Pancreas (tissue), 10 donors: ENCODE measurements at places on chromosomes 2 and 18.
A peak's percentile ranks its signal among the peaks of the same experiment; 100 is the strongest.

GRCh38 chr2:39623917-39624316 is 41.8 kb upstream of the TMEM178A start:
- no peak for DNase-seq

DNA sequence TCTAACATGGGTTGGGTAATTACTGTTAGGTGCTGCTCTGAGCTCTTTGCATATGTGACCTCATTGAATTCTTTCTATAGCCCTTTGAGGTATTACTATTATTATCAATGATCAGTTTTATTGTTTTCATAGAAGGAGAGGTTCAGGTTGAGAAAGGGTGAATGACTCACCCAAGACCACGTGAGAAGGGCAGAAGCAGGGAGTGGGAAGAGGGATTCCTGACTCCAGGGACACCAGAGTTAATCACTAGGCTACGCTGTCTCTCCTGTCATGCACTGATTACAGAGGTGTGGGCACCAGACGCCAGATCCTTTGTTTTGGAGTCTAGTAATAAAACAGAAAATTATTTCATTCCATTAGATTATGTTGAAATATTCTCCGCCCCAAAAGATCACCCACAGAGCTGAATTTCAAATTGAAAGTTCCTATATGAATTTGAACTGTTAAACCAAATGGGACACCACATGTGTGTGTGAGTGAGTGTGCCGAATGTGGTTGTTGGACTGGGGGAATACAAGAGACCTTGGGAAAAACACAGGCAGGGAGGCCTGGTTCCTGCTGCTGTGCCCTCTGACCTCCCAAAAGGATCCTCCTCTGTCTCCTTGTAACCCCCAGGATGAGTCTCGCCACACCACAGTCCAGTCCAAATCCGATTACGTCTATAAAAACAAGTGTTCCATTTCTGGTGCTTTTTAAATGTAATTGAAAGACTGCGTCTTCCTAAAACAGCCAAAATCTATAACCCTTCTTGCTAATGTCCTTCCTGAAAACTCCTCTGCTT is 215.4 kb downstream of the ZNF521 start:
- DNase-seq: no peak

DNA sequence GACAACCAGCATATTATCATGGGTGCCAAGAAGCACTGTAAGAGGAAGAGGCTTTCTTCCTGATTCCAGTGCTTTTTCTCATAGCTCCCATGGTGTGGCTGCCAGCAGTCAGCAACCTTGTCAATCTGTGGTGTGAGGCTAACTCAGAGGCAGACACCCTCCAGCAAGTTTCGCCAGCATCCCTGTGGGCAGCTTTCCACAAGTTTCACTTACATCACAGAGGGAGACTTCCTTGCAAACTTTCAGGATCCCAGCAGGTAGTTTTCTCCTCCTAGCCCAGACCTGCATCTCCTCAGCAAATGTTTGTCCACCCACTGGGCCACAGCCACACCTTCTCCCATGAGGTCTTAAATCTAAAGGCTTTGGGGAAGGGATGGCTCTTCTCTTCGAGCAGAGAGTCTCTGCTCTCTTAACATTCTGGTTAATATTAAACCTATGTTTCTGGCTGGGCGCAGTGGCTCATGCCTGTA is 9.1 kb downstream of the DNAH7 start:
- DNase-seq: no peak

- DNase-seq: peak; percentile 16
These were observed 52.2 kb upstream of the GPC1 start for GRCh38 chr2:240383099-240383758.

DNA sequence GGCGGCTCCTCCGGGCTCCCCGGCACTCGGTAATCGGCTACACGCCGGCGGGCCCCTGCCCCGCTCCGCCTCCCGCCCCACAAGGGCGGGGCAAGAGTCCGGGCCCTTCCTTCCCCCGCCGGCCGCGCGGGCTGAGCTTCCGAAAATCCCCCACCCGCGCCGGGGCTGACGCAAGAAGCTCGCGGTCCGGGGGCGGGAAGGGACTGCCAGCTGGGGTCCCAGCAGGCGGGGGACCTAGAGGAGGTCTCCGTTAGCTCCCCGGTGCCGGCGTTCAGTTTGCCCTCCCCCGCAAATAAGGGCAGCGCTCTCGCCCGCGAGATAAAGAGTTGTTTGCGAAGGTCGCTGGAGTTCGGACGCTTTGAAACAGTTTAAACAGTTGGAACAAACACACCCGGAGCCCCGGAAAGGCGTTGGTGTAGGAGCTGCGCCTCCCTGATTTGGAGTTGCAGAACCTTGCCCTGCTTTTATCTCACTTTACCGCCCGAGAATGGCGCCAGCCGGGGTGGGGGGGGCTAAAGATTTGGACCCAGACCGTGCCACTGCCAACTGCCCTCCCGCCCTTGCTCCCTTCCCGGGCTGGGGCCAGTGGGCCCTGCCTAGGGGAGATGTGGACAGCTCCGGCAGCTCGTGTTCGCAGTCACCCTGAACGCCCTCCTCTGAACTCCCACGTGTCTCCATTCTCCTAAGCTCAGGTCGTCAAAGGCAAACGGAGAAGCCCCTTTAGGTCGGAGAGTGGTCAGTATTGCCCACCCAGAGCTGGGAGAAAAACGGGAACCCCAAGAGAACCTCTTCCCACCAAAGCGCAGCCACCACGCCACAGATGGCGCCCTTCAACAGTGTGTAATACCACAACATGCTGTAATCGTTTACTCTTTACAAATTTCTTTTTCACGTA is at the start of gene NFE2L2:
Gene NFE2L2, minus strand, starts transcription at position 35 of the 895 bp plus-strand sequence. CDS start 151 bp downstream, outside the sequence.
- DNase-seq: peak; percentile 89

DNA sequence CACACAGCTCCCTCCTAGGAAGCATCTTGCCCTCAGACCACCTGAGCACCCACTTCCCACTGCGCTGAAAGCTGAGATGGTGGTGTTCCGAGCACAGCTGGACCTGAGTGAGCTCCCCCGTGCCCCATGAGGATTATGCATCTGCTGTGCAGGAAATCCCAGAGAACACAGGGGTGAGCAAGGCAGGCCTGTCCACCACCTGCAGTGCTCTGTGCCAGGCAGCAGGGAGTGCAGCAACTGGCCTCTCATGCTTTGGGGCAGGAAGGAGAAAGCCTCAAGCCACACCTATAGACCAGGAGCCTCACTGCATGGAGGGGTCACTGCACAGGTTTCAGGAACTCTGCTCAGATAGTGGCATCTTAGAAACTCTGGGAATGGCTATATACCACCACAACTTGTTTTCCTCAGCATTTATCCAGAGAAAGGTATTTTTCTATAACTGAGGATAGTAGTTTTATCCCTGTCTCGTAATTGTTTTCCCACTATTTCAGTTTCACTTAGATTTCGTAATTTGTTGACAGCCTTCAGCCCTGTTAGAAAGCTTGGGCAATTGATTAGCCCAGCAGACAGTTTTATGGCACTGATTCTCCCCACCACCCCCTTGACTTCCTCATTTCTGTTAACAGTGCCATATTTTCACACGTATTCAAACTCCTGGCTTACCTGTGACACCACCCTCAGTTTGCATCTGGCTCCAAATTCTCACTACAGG is 144.3 kb upstream of the DAPL1 start:
- DNase-seq: no peak

- peak; percentile 76 for DNase-seq
These were observed 493 bp downstream of the FN1 start for GRCh38 chr2:215435280-215435869.

DNA sequence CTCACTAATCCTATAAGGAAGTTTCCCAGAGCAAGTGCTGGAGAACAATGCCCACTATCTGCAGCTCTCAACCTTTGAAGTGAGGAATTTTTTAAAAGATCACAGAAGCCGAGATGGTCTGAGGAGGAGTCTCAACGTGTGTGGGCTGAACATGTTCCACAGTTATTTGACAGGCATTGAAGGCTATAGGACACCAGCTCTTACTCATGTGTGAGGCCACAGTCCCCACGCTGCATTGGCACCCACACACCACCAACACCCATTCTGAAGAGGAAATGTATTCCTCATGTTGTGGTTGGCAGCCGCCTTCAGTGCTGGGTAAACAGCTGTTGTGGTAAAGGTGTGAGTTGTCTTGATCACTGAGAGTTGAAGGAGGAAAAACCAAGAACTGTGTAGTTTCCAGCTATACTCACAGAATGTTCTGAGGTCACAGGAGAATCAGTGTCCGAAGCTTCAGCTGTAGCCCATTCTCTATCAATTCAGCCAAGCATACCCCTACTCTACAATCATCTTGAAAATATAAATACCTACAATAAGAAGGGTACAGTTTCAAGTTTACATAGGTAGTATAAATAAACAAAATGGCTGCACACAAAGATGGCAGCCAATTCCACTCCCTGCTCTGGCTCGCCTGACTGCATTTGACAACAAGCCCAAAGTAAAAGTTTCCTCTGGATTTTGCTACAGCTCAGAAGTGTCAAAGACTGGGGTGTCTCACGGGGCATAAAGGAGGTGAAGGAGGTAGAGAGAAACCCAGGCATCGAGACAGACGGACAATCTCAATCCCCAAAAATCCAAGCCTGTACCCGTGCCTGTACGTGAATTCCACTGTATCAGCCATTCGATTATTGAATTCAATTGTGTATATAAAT is 12.1 kb downstream of the CD226 start:
- no peak for DNase-seq
